ENCODE measurements at places on chromosomes 2 and 18.

DNA sequence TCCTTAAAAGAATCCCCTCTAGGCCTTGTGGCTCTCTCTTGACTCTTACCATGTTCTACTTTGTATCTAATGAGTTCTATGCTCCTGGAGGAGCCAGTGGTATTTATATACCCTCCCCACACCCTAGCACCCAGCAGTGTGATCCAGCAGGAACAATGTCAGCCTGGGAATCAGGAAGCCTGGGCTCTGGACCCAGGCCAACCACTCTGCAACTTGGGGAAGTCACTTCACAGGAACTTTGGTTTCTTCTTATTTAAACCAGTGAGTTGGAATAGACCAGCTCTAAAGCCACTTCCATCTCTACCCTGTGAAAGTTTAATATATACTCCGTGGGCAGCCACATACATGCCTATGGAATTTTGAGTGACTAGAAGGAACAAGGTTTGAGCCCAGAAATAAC lies 11.6 kb upstream of the SPTBN1 start:
- no peak for DNase-seq

DNA sequence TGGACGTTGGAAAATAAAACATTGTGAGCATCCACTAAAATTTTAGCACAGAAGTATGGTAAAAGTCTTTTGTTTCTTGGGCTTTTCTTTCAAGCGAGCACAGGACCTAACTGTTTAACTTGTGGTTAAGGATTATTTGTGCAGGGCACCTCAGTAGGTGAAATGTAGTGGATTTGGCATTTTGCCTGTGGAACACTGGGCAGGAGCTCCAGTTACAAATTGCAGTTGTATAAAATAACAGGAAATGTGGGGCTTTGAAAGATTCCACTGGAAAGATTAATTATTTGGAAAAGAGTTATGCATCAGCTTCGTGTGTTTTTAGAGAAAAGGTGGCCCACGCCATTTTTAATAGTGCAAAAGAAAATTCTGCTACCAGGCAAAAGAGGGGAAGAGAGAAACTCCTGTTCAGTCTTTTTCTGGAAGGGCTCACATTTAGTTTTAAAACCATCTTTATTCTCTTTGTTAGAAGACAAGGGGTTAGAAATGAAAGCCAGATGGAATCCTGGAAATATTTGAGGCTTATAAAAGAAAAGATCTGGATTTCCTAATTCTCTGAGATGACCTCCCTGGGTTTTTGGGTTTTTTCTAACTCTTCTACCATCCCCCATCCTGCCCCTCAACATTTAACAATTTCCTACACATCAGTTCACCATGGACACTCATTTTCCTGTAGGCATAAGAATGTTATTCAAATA lies 144.3 kb upstream of the SERTAD2 start:
- no peak for DNase-seq

DNA sequence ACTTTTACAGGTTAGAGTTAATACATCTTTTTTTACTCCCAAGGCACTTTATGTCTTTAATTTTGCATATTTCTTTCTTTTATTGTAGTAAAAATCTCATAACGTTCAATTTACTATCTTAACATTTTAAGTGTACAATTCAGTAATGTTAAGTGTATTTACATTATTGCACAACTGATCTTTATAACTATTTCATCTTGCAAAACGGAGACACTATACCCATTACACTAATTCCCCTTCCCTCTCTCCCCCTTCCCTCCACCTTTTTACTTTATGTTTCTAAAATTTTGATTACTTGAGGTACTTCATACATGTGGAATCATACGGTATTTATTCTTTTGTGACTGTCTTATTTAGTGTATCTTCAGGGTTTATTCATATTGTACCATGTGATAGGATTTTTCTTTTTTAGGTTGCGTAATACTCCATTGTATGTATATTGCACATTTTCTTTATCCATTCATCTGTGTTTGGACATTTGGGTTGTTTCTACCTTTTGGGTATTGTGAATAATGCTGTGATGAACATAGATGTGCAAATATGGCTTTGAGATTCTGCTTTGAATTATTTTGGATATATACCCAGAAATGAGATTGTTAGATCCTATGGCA lies 75.0 kb downstream of the ACSL3 start:
- DNase-seq = no peak

DNA sequence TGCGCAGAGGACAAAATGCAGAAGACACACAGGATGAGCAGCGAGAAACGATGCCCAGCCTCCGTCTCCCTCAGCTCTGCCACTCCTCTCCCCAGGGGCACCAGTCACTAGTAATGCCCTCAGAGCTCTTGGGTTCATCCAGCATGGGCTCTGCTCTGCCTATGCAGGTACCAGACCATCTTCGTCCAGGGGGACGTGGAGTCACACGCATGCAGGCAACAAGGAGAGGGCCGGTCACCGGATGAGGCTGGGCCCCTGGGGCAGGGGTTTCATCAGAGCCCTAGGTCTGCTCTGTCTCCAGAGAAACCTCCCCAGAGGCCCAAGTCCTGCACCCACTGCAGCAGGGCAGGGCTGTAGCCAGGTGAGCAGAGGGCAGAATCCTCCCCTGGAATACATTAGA lies 23.9 kb downstream of the RAB31 start:
- DNase-seq = no peak

DNA sequence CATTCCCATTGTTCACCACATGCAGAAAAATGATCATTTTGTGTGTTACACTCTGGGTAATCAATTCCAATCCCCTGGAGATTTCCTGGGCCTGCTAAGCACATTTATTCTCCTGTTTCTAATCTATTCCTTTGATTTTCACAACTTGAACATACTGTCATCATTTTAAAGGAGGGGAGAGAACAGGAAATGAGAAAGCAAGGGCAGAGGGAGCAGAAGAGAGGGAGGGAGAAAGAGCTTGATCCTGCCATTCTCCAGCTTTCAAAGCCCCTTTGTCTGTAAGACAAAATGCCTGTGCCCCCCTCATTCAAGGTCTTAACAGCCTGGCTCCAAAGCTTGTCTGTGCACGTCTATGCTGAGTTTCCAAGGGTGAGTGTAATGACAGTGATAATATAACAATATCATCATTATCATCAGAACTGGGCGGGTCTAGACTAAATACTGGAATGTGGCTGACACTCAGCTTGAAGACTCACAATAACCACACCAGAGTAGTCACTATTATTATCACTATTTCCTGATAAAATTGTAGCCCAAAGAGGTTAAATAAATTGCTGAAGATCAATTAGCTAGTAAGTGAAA lies 164.4 kb upstream of the KLHL29 start:
- no peak for DNase-seq

Data from 8988T (cell line).